Fibroblast of the aortic adventitia (primary cell): ENCODE measurements at places on chromosomes 12 and 14.

GRCh38 chr14:24353559-24354481 is 14.0 kb upstream of the RIPK3 start:
- DNase-seq: peak; percentile 65

- DNase-seq: peak; percentile 60
These were observed 499 bp downstream of the TOGARAM1 start for GRCh38 chr14:44962334-44963043.

DNA sequence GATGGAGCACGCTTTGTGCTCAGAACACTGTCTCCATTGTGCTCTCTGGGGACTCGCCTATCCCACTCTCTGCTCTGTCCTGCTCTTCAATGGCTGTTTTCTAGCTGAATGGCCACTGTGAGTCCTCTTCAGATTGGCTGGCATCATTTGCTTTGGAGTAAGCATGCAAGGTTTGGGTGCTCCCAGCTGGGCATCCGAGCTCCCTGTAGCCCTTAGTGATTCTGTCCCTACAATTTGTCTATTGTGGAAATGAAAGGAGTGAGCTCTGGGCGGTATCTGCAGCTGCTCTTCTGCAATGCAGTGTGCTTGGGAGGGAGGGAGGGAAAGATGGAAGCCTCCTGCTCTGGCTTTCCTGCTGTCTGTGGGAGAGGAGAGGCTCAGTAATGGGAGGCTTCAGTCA is 84.8 kb downstream of the SMOC1 start:
- no peak for DNase-seq

- DNase-seq: no peak
These were observed 142.8 kb upstream of the TMCC3 start for GRCh38 chr12:94793191-94793595.

DNA sequence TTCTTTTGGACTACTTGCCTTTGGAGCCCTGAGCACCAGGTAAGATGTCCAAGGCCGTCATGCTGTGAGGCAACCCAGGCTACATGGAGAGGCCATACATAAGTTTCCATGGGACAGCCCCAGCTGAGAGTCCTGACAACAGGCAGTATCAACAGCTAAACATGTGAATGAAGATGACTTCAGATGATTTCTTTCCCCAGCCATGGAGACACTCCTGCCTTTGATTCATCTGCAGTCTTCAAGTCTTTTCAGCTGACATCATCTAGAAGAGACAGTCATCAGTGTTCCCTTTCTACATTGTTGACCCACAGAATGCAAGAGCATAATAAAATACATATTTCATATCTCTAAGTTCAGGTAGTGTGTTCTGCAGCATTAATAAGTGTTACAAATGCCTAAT is 398.7 kb downstream of the BTG1 start:
- no peak for DNase-seq

GRCh38 chr14:78073028-78073427 is 97.1 kb upstream of the NRXN3 start:
- DNase-seq: no peak

DNA sequence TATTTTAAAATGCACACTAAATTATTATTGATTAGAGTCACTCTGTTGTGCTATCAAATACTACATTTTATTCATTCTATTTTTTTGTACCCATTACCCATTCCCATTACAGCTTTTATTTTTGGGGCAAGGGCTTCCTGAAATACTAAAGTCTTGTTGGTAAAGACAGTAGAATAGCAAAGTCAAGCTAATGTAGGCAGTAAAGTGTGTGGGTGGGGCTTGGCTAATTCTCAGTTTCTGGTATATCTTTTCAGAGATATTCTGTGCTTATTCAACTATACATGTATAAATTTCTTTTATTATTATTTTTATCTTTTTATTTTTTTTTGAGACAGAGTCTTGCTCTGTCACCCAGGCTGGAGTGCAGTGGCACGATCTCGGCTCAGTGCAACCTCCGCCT is 22.3 kb upstream of the PHC1 start:
- DNase-seq: no peak

DNA sequence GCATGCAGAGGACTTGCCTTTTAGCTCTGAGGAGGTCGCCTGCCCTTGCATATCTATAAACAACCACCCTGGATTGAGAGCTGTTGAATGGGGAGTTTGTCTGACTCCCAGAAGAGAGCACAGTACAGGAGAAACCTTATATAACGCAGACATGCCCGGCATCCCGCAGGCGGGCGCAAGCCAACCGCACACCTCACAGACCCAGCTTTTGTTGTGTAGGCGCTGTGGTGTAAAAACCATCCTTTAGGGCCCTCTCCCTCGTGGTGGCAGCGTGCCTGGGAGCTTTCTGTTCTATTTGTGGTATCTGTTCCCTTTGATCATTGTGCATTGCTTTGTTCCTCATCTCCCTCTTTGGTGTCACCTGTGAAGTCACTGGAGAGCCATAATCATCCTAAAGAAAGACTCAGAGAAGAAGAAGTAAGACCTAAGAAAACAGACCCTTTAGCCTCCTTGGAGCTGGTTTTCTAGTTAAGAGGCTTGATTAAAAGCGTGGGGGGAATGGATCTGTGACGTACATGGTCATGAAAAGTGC is 77.7 kb downstream of the ETV6 start:
- DNase-seq: no peak

GRCh38 chr12:2172491-2173214 is 119.9 kb downstream of the CACNA1C start:
- DNase-seq: no peak

GRCh38 chr12:100128512-100128908 is 14.2 kb downstream of the BLTP3B start:
- peak; percentile 57 for DNase-seq

DNA sequence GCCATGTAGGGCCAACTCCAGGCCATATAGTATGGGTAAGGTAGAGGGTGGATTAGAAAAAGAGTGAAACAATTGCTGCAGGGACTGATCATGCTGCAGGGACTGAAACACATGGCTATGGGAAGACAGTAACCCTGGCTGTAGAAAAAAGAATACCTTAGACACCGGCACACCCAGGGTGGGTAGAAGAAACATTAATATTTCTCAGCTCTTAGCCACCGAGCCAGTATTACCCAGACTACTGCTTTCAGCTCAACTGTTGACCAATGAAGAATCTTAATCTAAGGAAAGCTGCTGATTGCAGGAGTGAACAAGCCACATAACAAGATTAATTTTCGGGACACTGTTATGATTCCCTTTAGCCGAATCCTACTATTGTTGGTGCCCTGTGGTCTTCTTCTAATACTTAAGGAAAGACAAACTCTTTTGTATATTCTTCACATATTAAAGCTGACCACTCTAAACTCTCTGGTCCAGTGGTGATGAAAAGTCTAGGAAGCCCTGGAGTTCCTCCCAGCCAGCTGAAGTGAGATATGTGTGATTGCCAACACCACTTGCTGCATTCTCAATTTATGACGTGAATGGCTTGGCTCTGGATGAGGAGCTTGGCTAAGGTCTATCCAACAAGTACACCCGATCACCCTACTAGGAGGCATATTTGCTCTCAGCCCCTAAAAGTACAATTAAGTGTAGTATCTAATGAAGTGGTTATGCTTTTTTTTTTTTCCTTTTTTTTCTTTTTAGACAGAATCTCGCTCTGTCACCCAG is 69.2 kb downstream of the NOVA1 start:
- peak; percentile 95 for DNase-seq

DNA sequence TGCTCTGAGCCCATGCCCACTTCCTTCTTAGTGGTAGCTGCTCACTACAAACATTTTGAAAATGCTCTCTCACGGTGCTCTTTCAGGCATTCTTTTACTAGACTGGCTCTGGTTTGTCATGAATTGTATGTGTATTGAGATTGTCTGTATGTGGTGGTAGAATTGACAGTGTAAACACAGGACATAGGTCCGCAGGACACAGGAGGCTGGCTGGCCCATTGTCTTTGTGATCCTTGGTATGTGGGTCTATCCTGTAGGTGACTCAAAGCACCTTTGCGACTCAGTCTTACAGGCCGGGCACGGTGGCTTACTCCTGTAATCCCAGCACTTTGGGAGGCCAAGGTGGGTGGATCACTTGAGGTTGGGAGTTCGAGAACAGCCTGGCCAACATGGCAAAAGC is 250.9 kb downstream of the C12orf75 start:
- no peak for DNase-seq

- DNase-seq: no peak
These were observed 17.1 kb downstream of the SLC11A2 start for GRCh38 chr12:51009056-51009440.
